ENCODE measurements at places on chromosomes 2 and 18.

GRCh38 chr2:200763422-200763821 lies 48.3 kb upstream of the BZW1 start:
- DNase-seq: no peak

- DNase-seq: no peak
Observed at GRCh38 chr18:79496237-79496977, 100.7 kb downstream of the NFATC1 start.

DNA sequence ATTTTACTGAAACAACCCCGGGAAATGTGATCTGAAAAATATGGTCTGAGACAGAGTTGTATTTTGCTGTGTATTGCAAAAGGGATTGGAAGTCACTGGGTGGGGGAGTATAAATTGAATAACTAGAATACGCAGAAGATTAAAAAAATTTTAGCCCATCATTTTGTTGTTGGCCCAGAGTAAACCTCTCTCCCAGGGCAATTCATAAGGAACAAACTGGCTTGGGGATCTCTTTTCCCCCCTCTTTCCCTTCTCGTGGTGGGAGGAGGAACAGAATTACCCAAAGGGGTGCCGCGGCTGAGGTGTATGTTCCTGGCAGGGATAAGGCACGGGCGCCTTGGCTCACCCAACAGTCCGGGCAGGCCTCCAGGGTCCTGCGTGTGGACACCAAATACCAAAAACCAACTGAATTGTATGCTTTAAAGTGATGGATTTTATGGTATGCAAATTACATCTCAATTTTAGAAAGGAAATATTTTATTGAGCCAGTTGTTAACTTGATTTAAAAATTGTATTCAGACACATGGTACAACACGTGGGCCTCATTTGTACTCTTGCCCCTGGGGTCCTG lies 121.2 kb upstream of the SPRED2 start:
- no peak for DNase-seq

GRCh38 chr2:121095257-121096080 lies 189.5 kb downstream of the TFCP2L1 start:
- DNase-seq: no peak

DNA sequence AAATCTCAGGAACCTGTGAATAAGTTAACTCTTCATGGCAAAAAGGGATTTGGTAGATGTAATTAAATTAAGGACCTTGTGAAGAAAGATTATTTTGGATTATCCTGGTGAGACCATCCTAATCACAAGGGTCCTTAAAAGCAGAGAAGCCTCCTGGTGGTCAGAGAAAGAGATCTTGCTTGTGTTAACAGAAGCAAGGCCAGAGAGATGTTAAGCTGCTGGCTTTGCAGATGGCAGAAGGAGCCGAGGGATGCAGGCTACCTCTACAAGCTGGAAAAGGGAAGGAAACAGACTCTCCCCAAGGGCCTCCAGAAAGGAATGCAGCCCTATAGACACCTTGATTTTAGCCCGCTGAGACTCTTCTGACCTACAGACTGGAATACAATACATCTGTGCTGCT lies 197.0 kb downstream of the STK39 start:
- DNase-seq: no peak

DNA sequence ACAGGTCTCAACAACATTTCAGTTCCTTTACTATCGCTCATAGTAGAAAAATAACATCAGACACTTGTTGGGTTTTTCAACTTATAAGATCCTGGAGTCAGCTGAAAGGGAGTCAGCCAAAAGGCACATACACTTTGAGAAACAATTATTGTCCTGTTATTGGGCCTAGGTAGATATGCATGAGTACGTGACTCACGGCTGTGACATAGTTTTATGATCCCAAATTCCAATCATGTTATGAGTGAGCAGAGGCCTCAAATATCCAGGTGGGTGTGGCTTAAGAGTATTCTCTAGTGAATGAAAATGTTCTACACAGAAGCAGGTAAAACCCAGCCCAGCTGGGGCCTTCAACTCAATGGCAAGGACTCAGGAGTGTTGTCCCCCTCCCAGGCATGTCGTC lies 27.2 kb downstream of the SERPINB8 start:
- DNase-seq: no peak

DNA sequence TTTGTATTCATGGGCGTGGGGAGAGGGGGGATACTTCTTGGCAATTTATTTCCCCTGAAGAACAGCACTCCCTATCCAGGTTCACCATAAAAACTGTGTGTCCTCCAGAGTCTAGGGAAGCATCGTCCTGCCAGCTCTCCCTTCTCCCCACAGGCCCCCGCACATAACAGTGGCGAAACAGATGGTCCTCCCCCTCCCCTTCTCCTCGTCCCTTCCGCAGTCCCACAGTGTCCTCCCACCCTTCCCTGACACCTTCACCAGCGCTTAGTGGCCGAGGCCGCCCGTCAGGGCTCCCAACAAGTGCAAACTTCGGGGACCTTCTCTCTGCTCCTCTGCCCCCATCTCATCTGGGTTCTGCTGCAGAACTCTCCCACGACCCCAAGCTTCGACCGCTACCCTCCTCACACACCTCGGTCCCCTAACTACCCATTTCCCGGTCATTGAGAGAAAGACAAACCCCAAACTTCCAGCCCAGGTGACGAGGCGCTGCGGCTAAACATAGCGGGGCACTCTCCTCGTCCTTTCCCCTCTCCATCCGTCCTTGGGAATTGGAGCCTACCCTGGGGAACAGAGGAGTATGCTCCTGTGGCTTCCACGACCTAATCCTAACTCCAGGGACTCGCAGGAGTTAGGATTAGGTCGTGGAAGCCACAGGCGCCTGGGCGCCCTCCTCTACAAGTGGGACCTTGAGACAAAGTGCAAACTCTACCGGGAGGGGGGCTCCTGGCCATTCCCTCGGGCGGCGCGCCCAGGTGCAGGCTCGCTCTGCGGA lies 971 bp downstream of the ZNF385B start:
- no peak for DNase-seq

GRCh38 chr18:78245451-78245850 lies 734.2 kb upstream of the SALL3 start:
- no peak for DNase-seq

DNA sequence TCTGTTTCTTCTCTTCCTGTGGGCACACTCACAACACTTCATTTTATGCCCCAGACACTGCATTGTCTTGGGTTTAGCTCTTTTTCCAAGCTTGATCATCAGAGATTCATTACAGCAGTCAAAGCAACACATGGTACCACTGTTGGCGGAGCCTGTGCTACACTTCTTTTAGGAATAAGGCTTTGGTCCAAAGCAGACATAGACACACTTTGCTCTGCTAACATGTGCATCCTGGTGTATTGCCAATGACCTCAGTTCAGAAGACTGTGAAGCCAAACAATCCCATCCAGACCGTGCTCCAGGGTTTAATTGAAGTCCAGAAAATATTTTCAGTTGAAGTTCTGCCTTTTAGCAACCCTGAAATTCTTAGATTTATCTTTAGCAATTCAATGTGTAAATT lies 354.6 kb upstream of the RAB12 start:
- no peak for DNase-seq

DNA sequence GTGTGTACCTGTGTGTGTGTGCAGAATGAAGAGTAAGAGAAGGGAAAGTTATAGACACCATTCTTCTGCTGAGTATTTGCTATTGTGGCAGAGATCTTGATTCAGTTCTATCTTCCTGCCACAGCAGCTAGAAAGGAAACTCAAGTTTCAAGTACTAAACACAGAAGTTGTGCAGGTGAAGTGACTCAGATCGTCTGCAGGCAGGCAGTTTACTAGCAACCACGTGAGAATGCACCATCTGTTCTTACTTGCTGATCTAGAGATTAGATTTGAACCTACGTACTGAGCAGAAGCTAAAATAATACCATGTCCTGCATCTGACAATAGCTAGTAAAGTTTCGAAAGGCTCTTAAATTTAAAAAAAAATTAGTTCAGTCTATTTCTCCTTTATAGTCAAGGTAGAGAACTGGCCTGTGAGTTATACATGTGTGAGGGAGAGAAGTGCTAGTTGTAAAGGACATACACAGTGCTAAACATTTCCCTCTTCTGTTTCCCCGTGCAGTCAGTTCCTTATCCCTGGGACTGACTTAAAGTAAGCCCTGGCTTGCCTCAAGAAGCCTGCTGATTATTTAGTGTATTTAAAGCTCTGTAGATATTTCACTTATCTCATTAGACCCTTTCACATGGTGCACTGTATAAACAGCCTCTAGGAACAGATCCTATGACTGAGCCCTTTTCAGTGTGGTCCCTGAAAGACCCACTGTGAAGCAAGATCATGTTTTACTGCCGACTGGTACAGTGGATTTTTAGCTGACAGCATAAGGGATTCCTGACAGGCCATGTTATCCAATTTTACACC lies 45.0 kb downstream of the SLC38A11 start:
- no peak for DNase-seq

DNA sequence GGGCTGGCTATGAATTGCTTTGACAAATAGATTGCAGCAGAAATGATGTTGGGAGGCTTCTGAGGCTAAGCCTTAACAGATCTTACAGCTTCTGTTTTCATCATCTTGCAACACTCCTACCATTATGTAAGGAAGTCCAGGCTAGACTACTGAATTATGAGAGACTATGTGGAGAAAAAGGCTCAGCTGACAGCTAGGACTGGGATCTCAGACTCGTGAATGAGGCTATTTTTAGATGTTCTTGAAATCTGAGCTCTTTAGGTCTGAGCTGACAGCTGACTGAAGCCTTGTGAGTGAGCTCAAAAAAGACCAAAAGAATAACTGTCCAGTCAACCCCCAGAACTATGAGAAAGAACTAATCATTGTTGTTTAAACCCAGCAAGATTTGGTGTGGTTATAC lies 70.3 kb downstream of the VWC2L start:
- no peak for DNase-seq

- DNase-seq: no peak
Observed at GRCh38 chr2:210459880-210460279, 16.7 kb downstream of the LANCL1 start.

- no peak for DNase-seq
Observed at GRCh38 chr2:132752421-132753206, 82.6 kb upstream of the LYPD1 start.
